ENCODE measurements at places on chromosomes 5 and 9. TPM values are rescaled to one million over a fixed set of nuclear protein-coding genes. Genes with fewer than 3 reads are reported as not detected.

Gene STPG3
- total RNA-seq = 0.26 TPM

Gene PCDHA11
- total RNA-seq = 0.08 TPM

Gene PCDHB7
- 1.3 TPM for total RNA-seq

Gene ZNF366
- total RNA-seq = not detected

Gene CDC25C
- total RNA-seq = 14.1 TPM

Gene RGS7BP
- total RNA-seq = not detected

Gene BRD3
- 27.6 TPM for total RNA-seq

Gene TLR4
- 0.33 TPM for total RNA-seq

Gene ARRDC1
- total RNA-seq = 47.1 TPM

GRCh38 chr5:116528519-116529234 is 45.9 kb downstream of the SEMA6A start:
- no peaks in the 10 kb centered on the region for H3K4me1 ChIP-seq
- no peaks in the 10 kb centered on the region for H3K36me3 ChIP-seq
- no peak overlapping the region for H3K27ac ChIP-seq
- H3K4me3 ChIP-seq = no peak overlapping the region
- H3K27me3 ChIP-seq = peaks cover 16% of the 10 kb centered on the region

DNA sequence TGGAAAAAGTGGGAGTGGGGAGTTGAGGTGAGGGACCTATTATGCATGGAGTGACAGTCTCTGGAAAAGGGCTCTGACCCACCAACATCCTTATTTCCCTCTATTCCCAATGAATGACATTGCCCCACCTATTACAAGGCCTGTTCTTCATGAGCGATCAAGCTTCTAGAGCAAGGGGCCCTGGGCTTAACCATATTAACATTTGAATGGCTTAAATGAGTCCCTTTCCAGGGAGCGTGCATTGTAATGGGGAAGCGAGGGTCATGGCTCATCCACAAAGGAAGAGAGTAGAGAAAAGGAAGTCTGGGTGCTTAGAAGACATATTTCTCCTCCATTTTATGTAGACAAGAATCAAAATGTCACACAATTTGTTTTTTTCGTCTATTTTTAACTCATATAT is 255.5 kb downstream of the CAAP1 start:
- H3K4me1 ChIP-seq = no peaks in the 10 kb centered on the region
- H3K27me3 ChIP-seq = no peaks in the 10 kb centered on the region
- no peak overlapping the region for H3K4me3 ChIP-seq
- no peak overlapping the region for H3K27ac ChIP-seq
- no peaks in the 10 kb centered on the region for H3K36me3 ChIP-seq
- no peak for DNase-seq

DNA sequence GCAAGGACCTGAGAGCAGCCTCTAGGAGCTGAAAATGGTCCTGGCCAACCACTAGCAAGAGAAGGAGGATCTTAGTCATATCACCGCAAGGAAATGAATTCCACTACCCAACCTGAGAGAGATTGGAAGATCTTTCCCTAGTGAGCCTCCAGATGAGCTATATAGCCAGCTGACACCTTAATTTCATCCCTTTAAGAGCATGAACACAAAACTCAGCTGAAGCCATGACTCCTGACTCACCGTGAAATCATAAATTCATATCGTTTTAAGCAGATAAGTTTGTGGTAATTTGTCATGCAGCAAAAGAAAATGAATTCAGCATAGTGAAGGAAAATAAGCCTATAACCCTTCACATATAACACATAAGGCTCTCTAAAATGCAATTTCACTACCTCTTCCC is 23.5 kb downstream of the MAPKAP1 start:
- H3K27me3 ChIP-seq = no peaks in the 10 kb centered on the region
- H3K27ac ChIP-seq = no peak overlapping the region
- no peak overlapping the region for H3K4me3 ChIP-seq
- DNase-seq = no peak
- no peaks in the 10 kb centered on the region for H3K4me1 ChIP-seq

DNA sequence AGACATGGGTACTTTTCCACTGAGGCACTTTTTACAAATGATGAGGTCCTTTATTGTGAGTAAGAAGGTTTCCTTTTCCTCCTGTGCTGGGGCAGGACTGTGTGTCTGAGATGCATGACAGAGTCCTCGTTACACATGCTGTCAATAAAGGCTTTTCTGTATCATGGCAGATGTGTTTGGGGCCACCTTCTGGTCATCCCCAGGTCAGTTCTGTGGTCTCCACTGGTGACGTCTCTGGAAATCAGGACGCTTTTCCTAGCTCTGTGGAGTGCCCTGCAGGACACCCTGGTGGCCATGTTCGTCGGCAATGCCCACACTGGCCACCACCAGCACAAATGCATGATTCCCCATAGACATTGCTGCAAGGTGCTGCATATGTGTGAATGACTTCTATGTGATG is 2.8 kb downstream of the CMBL start:
- H3K27me3 ChIP-seq = no peaks in the 10 kb centered on the region
- peaks cover 49% of the 10 kb centered on the region for H3K4me1 ChIP-seq
- H3K27ac ChIP-seq = peak overlapping the region; percentile 15
- no peak overlapping the region for H3K4me3 ChIP-seq

DNA sequence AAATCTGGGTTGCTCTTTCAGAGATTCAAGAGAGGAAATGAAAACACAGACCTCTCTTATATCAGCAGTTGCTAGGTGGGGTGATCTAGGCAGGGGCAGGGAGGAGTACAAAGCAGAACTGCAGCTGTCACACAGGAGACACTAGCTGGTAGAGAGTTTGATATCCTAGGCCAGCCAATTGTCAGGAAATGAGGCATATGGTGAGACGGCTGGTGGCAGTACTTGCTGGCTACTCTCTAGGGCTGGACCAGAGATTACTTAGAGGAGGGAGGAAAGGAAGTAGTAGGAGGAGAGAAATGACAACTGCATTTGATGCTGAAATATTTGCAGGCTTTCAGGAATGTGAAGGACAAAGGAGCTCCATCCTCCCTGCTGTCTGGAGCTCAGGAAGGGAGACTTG is 113.8 kb downstream of the TRIM32 start:
- H3K27ac ChIP-seq = no peak overlapping the region
- no peak for DNase-seq
- H3K27me3 ChIP-seq = no peaks in the 10 kb centered on the region
- H3K36me3 ChIP-seq = no peaks in the 10 kb centered on the region
- no peaks in the 10 kb centered on the region for H3K4me1 ChIP-seq

DNA sequence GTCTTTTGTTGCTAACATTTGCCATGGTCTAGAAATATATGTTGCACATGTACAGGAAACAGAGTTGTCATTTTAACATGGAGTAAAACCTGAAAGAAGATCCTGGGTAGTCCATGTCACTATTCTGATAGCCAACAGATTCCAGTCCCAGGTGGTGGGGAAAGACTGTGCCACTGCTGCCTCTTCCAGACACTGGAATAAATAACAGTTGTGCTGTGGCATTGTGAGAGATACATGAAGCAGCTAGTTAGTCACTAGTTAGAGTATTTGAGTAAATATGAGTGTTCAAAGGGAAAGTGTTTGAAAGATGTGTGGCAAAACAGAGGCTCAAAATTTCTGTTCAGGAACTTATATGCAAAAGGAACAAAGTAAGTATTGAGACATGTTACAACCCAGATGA is 1408.3 kb downstream of the EFNA5 start:
- no peaks in the 10 kb centered on the region for H3K27me3 ChIP-seq
- no peaks in the 10 kb centered on the region for H3K4me1 ChIP-seq
- H3K36me3 ChIP-seq = no peaks in the 10 kb centered on the region
- no peak overlapping the region for H3K4me3 ChIP-seq

- H3K4me3 ChIP-seq = no peak overlapping the region
- H3K4me1 ChIP-seq = peaks cover 31% of the 10 kb centered on the region
- H3K27me3 ChIP-seq = no peaks in the 10 kb centered on the region
- no peak overlapping the region for H3K27ac ChIP-seq
- no peak for DNase-seq
Measured at GRCh38 chr9:35105571-35106342, 2.8 kb upstream of the STOML2 start.

DNA sequence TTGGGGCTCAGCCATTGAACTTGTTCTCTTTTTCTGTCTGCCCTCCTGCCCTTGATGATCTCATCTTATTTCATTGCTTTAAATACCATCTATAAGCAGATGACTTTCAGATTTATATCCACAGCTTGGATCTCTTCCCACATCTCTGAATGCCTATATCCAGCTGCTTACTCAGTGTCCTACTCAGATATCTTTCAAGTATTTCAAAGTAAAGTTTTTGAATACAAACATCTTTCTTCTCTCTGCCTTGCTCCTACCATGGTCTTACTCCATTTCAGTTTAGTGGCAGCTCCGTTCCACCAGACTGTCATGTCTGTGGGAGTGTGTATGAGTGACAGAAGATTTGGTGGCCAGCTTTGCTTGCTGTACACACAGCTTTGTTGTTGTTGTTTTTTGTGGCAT is 59.7 kb downstream of the ERBIN start:
- no peak overlapping the region for H3K4me3 ChIP-seq
- no peak for DNase-seq
- no peaks in the 10 kb centered on the region for H3K27me3 ChIP-seq
- H3K36me3 ChIP-seq = no peaks in the 10 kb centered on the region

GRCh38 chr5:127030259-127031146 is at the start of gene MARCHF3:
TSS of gene MARCHF3 (minus strand) at chr5:127030558. CDS start at chr5:126918171, 112,387 bp downstream.
- H3K4me1 ChIP-seq = no peaks in the 10 kb centered on the region
- H3K27me3 ChIP-seq = no peaks in the 10 kb centered on the region

- H3K4me3 ChIP-seq = no peak overlapping the region
- H3K4me1 ChIP-seq = no peaks in the 10 kb centered on the region
- no peak overlapping the region for H3K27ac ChIP-seq
- H3K27me3 ChIP-seq = no peaks in the 10 kb centered on the region
- H3K36me3 ChIP-seq = peaks cover 22% of the 10 kb centered on the region
- DNase-seq = no peak
Measured at GRCh38 chr5:141992349-141992963, 20.4 kb downstream of the GNPDA1 start.

DNA sequence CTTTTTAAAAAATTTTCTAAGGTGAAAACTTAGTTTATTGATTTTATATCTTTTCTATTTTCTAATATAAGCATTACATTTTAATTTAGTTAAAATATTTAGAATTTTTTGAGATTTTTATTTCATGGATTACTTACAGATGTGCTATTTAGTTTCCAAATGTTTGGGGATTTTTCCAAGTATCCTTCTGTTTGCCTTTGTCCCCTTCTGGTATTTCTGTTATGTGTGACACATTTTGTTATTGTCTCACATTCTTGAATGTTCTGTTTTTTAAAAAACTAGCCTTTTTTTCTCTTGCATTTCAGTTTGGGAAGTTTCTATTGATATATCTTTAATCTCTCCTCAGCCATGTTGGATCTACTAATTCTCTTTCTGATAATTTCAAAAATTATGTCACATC is 234.9 kb downstream of the FAM170A start:
- H3K4me1 ChIP-seq = no peaks in the 10 kb centered on the region
- H3K27me3 ChIP-seq = no peaks in the 10 kb centered on the region
- H3K4me3 ChIP-seq = no peak overlapping the region
- DNase-seq = no peak
- H3K27ac ChIP-seq = no peak overlapping the region

DNA sequence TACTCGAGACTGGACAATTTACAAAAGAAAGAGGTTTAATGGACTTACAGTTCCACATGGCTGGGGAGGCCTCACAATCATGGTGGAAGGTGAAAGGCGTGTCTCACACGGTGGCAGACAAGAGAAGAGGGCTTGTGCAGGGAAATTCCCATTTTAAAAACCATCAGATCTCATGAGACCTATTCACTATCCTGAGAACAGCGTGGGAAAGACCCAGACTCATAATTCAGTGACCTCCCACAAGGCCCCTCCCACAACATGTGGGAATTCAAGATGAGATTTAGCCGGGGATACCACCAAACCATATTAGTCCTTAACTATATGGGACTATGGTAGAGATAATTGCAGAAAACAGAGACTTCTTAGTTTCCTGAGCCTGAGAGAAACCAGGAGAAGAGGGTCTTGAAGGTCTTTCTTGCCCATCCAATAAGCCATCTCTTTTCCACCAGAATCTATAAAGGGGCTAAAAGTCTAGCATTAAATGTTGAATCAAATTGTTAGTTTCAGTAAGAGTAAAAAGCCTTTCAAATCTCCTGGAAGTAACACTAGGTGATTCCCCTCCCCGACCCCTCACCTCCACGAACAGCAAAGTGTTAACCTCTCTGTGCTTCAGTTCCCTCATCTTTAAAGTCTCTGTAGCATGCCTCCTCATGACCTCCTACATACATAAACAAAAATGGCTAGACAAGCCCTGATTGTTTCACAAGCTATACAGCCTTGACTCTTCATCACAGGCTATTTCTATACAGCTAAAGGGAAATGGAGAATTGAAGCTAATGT is 259.1 kb downstream of the TMEM167A start:
- DNase-seq = no peak
- H3K36me3 ChIP-seq = no peaks in the 10 kb centered on the region
- H3K4me1 ChIP-seq = no peaks in the 10 kb centered on the region
- no peaks in the 10 kb centered on the region for H3K27me3 ChIP-seq

- H3K27me3 ChIP-seq = no peaks in the 10 kb centered on the region
- peaks cover 3% of the 10 kb centered on the region for H3K4me1 ChIP-seq
- H3K4me3 ChIP-seq = no peak overlapping the region
- no peak overlapping the region for H3K27ac ChIP-seq
- no peak for DNase-seq
Measured at GRCh38 chr9:127229691-127230417, 34.7 kb upstream of the GARNL3 start.

GRCh38 chr9:123656565-123656964 is 273.4 kb downstream of the DENND1A start:
- no peaks in the 10 kb centered on the region for H3K36me3 ChIP-seq
- H3K4me1 ChIP-seq = no peaks in the 10 kb centered on the region
- H3K4me3 ChIP-seq = no peak overlapping the region
- no peaks in the 10 kb centered on the region for H3K27me3 ChIP-seq

DNA sequence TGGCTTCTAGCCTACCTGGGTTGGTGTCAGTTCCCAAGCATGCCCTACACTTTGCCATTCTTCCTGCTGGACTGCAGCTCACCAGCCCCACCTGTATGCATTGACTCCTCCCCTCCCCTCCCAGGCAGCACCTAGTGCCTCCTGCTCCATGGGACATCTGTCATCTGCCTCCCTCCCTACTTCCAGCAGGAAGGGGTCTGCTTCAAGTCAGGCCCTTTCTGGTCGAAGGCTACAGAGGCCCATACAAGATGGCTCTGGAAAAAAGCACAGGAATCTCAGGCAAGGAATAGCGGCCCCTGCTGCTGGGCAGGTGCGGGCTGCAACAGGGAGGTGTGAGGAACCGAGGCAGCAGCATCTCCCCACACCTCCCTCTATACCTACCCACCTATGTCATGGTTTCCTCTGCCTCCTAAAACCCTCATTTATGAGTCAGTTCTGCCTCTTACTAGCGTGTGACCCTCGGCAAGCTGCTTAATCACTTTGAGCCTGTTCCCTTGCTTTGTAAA is 19.7 kb downstream of the WWC1 start:
- no peaks in the 10 kb centered on the region for H3K27me3 ChIP-seq
- no peaks in the 10 kb centered on the region for H3K36me3 ChIP-seq
- DNase-seq = no peak
- no peak overlapping the region for H3K4me3 ChIP-seq
- H3K27ac ChIP-seq = no peak overlapping the region

DNA sequence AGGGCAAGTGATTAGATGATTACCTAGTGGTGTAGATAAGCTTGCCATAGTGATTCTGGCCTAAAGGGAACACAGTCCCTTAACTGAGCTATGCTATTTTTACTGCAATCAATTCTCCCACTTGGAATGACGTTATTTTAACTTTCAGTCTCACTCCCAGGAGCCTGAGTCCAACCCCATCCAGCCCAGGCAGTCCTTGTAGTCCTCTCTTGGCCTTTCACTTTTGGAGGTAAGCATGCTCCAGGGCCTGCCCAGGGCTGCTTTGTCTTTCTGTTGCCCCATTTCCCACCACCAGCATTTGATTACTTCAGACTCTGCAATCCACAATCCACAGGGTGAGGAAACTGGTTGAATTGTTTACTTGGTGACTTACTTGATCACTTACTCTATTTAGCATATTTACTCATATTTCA is 233.0 kb downstream of the CD180 start:
- no peaks in the 10 kb centered on the region for H3K36me3 ChIP-seq
- peaks cover 5% of the 10 kb centered on the region for H3K4me1 ChIP-seq
- no peak overlapping the region for H3K4me3 ChIP-seq
- no peak overlapping the region for H3K27ac ChIP-seq
- H3K27me3 ChIP-seq = no peaks in the 10 kb centered on the region

All from Panc1 (cell line).